AG09319 (cell line): ENCODE measurements at places on chromosomes 4 and X.

DNA sequence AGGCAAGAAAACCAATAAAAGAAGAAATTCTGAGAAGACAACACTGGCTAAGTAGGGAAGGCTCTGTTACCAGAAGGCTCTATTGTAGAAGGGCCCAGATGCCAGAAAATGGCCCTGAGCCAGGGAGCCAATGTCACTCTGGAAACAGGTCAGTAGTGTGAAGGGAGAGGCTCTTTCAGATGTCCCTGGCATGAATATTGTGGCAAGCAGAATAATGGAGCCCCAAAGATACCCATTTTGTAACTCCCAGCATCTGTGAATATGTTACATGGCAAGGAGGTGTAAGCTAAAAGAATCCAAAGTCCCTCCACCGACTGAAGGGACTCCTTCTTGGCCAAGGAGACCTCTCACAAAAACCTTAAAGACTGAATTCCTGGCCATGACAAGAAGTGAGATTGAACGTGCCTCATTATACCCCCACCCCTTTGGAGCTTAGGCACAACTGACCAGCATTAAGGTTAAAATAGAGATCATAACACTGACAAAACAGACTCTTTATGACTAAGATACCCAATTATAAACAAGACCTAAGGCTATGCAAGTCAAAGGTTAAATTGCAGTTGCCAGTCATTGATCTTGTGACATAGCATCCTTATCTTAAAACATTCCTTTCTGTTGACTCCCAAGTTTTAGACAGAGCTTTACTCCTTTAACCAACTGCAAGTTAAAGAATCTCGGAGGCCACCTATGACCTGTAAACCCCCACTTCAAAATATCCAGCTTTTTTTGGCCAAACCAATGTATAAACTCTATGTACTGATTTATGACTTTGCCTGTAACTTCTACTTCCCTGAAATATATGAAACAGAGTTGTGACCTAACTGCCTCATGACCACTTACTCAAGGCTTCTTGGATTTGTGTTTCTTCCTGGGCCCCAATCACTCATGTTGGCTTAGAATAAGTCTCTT, 42.2 kb upstream of the SMIM10 start:
- DNase-seq = no peak

- DNase-seq = no peak
Measured at GRCh38 chr4:140109737-140110136, 44.2 kb downstream of the MAML3 start.

GRCh38 chr4:172377486-172378140, 564.4 kb downstream of the GALNTL6 start:
- no peak for DNase-seq

- no peak for DNase-seq
Measured at GRCh38 chr4:176404621-176405020, 84.9 kb downstream of the SPCS3 start.

- no peak for DNase-seq
Measured at GRCh38 chrX:132918523-132918922, 39.9 kb downstream of the HS6ST2 start.

- DNase-seq = no peak
Measured at GRCh38 chr4:179007755-179008154, 1565.5 kb upstream of the AGA start.

GRCh38 chr4:177242651-177243286, 66.9 kb upstream of the NEIL3 start:
- DNase-seq = no peak

GRCh38 chrX:48719958-48720357, 23.4 kb downstream of the SUV39H1 start:
- no peak for DNase-seq

DNA sequence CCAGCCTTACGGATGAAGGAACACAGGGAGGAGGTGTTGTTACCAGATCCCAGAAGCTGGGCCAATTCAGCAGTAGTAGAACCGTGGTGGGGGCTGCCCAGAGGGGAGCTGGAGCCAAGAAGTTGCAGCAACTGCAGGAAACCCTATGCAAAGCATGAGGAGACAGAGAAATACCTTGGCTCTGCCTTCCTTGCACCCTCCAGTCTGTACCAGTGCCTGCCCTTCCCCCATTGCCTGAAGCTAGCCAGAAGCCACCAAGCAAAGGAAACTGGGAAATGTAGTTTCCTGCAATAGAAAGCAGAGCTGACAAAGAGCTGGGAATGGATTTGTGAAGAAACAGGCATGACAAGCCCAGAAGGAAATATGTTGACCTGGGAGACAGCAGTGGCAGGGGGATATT, 108.7 kb upstream of the FUNDC1 start:
- DNase-seq = no peak

GRCh38 chrX:11740794-11741193, 17.2 kb upstream of the MSL3 start:
- no peak for DNase-seq

GRCh38 chrX:40243755-40244515, 146.2 kb upstream of the BCOR start:
- no peak for DNase-seq

GRCh38 chrX:37716602-37717001, 31.0 kb downstream of the XK start:
- DNase-seq = no peak

DNA sequence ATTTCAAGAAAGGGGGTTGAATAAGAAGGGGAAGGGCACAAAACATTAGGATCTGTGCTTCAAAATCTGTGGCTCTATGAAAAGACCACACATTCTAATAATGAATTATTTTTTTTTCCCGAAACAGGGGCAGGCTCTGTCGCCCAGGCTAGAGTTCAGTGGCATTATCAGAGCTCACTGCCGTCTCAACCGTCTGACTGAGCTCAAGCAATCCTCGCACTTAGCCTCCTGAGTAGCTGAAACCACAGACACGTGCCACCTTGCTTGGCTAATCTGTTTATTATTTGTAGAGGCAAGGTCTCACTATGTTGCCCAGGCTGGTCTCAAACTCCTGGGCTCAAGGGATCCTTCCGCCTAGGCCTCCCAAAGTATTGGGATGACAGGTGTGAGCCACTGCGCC, 33.4 kb downstream of the ACSL1 start:
- no peak for DNase-seq

DNA sequence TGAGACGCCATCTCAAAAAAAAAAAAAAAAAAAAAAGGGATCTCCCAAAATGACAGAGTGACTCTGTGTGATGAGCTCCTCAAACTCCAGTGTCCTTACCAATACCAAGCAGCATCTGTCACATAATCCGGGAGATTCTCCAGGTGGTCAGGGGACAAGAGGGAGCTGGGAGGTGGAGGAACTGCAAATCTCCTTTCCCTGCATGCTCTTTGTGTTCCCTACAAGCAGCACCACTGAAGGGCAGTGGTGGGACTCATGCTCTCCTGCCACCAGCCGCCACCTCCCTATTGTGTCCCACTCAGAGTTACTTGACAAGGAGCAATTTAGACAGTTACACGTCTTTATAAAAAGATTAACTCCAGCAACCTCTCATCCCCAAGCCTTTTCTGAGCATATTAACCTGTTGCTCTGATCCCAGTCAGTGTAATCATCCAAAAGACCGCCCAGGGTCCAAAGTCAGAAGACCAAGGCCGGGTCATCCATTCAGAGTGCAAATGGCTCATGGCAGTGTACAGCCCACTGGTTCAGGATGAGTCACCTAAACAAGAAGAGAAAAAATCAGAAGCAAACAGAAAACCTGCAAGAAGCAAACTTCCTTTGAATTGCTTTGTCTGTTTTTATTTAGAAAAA, 23.6 kb downstream of the MGST2 start:
- no peak for DNase-seq

GRCh38 chrX:101229170-101229569, 9.6 kb downstream of the DRP2 start:
- no peak for DNase-seq

- no peak for DNase-seq
Measured at GRCh38 chrX:41096339-41096955, 11.2 kb downstream of the USP9X start.

DNA sequence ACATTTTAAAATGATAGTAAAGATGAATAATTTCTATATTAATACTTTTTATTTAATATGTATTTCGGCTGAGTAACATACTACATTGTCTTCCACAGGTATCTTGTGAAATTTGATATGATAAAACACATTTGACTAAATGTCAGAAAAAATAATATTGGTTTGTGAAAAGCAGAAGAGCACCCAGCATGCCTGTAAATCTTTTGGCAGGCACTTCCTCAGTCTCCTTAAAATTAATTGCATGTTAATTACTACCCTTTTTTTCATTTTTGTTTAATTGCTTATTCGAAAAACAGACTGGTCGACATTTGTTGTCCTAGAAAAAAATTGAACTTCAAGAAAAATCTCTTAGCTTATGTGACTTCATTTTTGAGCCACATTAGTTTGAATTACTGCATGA, 40.6 kb downstream of the CLCN3 start:
- no peak for DNase-seq

DNA sequence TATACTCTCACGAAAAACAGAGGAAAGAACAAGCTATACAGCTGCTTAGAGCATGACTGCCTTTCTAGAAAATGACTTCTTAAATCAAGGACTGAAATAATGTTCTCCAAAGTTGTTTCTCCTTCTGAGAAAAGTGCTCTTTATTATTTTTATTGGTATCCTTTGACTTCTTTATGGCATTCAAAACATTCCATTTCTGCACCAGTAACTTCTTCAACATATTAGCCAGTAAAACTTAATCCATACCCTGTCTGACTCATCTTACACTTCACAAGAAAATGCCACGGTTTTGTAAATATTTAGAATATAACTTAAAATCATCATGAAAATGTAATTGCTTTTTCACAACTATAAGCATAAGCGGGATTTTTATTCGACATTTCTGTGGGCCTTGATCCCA, 180.4 kb downstream of the NR3C2 start:
- no peak for DNase-seq
